B cell (primary cell): ENCODE measurements at places on chromosomes 6 and 20.

DNA sequence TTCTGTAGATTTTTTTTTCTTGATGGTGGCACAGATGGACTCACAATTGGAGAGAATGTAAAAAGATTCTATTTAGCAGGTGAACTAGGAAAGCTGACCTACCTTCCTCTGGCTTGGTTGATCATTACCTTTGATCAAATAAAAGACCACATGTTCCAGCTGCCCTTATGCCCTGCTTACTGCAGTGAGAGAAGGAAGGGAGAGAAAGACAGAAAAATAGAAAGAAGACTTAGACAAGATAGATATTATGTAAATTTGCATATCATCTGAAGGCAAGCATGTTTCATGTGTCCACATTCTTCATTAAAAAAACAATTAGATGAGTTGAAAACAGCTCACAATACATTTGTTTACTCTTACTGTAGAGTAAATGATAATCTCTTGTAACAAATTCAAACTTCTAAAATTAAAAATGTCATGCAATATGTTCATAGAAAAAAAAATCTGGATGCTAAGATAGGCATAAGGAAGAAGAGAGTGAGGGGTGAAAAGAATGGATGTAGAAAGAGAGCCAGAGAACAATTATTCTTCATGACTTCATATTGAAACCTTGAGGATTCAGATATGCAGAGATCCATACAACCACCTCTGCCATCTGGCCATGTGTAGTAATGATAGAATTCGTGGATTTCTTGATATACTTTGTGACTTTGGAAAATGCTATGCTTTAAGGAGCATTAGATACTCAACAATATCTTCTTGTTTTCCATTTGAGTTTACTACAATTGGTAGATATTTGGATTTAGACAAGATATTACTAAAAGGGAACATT lies 71.7 kb downstream of the RFX6 start:
- DNase-seq, result no peak

DNA sequence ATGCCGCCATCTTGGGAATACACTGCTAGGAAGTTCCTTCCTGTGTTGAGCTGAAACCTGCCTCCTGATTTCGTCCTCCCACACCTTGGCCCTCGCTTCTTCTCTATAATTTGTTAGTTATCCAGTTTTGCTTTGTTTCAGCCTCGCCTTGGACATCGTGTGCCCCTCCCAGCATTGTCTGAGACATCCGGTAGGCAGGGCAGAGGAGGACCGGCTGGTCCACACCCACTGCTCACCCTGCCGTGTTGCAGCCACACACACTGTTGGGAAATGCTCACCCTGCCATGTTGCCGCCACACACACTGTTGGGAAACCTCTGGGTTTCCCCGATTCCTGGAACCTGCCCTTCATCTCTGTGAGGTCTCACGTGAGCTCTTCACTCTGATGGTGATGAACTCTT lies 105.1 kb downstream of the CDH4 start:
- DNase-seq, result no peak

- DNase-seq, result peak; percentile 47
Observed at GRCh38 chr6:118580585-118581419, 32.7 kb downstream of the PLN start.

- no peak for DNase-seq
Observed at GRCh38 chr6:47698342-47698787, at the start of gene ADGRF4. TSS of gene ADGRF4 (plus strand) at chr6:47698580. CDS start at chr6:47707246, 8,666 bp downstream.

GRCh38 chr6:149834513-149835481 lies 29.4 kb downstream of the LRP11 start:
- DNase-seq, result peak; percentile 78

DNA sequence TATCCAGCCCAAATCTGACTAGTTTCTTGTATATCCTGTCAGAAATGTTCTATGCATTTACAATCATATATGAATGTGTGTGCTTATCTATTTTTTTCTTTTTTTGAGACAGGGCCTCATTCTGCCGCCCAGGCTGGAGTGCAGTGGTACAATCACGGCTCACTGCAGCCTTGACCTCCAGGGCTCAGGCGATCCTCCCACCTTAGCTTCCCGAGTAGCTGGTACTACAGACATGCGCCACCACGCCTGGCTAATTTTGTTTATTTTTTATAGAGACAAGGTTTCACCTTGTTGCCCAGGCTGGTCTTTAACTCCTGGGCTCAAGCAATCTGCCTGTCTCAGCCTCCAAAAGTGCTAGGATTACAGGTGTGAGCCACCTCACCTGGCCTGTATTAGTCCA lies 3.0 kb upstream of the RAB44 start:
- no peak for DNase-seq

GRCh38 chr20:5797843-5798462 lies 47.8 kb downstream of the SHLD1 start:
- peak; percentile 89 for DNase-seq

- DNase-seq, result peak; percentile 42
Observed at GRCh38 chr20:1130847-1131246, 12.4 kb downstream of the PSMF1 start.

- no peak for DNase-seq
Observed at GRCh38 chr6:169527306-169527705, 174.5 kb downstream of the WDR27 start.

DNA sequence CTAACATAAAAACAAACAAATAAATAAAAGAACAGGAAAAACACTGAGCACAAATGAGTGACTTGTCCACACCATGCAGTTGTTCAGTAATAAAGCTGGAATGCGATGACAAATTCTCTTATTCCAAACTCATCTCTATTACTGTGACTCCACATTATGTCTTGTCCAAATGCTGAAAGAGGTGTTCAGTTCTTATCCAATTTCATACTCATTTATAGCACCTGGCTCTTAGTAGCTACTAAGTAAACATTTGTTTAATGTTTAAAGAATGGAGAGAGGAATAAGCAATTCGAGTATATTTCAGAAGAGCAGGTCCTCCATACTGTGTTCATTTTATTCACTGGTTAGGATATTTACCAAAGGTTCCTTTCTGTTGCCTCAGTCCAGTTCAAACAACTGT lies 439.0 kb upstream of the JAG1 start:
- no peak for DNase-seq

DNA sequence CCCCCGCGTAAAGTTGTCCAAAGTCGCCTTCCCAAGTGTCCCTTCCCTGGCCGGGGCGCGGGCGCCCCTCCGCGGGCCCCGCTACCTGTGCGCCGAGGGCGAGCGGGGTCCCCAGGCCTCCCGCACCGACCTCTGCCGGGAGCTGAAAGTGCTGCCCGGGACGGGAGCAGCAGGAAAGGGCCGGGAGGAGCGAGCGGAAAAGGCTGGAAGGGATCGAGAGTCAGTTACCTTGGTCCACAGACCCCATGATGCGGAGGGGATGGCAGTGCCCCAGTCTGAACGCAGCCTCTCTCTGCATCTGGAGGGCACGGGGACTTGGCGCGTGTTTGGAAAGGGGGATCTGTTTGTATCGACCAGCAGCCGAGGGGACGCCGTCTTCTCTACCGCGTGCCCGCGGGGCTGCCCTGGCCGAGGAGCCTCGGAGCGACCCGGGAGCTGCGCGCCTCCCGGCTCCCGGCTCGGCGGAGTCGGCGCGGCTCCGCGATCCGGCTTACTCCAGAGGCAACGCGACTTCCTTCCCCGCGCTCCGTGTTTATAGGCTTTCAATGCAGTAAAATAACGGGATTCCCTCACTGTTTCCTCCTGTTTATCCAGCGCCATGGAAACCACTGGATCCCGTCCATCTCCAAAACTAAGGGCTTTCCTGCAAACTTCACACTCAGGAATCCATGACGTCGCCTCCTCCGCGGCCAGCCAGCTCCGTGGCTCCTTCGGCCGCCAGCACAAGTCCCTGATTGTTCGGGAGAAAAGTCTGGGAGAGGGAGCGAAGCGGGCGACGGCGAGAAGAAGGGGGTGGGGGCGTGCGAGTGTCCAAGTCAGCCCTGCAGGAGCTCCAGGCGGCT lies 20.0 kb upstream of the NFATC2 start:
- peak; percentile 57 for DNase-seq

GRCh38 chr6:1724124-1724523 lies 114.4 kb downstream of the FOXC1 start:
- no peak for DNase-seq

- DNase-seq, result no peak
Observed at GRCh38 chr6:122214605-122215318, 184.7 kb upstream of the HSF2 start.

DNA sequence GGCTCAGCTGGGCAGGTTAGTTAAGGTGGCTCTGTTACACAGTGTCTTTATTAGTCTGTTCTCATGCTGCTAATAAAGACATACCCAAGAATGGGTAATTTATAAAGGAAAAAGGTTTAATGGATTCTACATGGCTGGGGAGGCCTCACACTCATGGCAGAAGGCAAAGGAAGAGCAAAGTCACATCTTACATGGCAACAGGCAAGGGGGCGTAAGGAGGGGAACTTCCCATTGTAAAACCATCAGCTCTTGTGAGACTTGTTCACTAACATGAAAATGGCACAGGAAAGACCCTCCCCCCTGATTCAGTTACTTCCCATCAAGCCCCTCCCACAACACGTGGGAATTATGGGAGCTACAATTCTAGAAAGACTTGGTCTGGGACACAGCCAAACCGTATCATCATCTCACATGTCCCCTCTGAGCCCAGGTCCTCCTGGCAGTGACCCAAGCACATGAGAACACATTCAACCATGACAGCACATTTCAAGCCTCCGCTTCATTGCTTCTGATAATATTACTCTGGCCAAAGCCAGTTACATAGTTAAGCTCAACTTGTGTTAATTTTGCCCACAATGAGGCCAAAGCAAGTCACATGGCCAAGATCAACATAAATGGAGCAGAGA lies 383.9 kb downstream of the PLCB1 start:
- DNase-seq, result no peak

DNA sequence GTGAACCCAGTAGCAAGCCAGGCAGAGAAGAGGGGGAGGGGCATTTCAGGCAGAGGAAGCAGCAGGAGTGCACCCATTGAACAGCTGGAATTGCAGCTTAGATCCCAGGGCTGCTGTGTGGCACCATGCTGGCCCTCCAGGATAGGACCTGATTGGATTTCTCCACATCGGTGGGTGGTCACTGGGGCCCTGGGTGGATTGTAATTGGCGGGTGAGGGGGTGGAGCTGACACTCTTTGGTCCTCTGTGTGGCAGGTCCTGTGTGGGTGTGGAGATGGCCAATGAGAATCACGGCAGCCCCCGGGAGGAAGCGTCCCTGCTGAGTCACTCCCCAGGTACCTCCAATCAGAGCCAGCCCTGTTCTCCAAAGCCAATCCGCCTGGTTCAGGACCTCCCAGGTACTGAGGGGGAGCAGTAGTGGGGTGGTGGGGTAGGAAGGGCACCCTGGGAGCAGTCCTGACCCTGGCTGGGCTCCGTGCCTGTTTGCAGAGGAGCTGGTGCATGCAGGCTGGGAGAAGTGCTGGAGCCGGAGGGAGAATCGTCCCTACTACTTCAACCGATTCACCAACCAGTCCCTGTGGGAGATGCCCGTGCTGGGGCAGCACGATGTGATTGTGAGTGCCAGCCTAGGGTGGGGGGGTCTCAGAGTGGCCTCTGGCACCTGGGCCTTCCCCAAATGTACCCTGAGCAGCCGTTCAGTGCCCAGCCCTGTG lies 4.4 kb downstream of the PCIF1 start:
- DNase-seq, result no peak

- no peak for DNase-seq
Observed at GRCh38 chr6:72728706-72729343, 107.0 kb downstream of the KCNQ5 start.

DNA sequence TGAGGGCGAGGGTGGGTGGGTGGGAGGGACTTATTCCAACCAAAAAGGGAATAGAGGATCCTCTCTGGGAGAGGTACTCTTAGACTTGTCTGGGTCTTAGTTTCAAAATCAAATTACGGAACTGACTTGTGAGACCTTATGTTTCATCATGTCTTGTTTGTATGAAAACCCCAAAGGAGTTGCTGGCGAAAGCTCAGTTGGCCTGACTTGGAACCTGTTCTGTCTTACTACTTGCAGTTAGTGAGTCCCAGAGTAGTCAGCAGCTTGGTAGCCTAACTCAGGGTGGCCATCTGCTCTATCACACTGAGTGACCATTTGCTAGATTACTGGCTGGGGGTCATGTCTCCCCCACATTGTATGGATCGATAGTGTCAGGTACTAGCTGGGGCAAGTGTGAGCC lies 114.9 kb upstream of the MOCS1 start:
- DNase-seq, result no peak

GRCh38 chr6:30317913-30318589 lies 8.7 kb upstream of the TRIM39 start:
- DNase-seq, result no peak

DNA sequence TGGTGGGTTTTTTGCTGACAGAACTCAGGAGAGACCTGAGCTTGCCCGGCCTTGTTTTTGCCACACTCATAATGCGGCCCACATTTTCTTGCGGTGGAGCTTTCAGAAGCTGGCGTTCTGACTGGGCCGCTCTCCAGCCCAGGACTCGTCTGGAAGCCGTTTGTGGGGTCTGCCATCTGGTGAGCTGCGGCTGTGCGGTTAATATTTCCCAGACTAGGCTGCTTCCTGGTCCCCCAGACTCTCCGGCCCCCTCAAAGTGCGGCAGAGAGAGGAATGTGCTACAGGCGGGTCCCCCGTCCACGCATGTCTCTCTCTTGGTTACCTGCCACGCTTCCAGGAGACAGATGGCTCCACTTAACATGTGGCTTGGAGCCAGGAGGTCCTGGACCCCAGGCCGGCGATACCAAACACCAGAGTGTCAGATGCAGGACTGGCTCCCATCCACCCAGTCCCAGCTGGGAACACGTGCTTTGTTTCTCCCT lies 128.9 kb upstream of the PMEPA1 start:
- DNase-seq, result no peak

DNA sequence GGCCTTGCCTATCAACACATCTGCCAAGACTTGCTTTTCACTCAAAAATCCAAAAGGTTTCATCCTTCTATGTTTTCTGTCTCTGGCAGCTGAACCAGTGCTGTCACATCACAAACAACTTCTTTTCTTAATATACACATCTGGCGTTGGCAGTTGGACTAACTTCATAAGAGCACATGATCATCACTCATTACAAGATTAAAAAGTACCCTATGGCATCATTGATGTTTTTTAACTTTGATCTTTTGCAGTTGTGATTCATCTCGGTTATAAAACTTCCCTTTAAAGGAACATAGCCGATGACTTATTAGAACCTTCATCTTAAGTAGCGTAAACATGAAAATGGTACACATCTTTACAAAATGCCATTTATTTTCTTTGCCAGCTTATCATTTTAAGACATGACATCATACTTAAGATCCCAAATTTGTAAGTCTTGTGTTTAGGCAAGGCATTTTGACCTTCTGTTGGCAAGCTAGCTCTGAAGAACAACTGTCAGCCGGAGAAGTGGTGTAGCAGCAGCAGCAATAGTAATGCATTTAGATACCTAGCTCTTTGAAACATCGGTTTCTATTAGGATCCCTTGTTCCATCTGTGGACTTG lies 64.2 kb upstream of the SUPT3H start:
- no peak for DNase-seq

GRCh38 chr6:9361749-9362148 lies 926.4 kb upstream of the SLC35B3 start:
- DNase-seq, result no peak

DNA sequence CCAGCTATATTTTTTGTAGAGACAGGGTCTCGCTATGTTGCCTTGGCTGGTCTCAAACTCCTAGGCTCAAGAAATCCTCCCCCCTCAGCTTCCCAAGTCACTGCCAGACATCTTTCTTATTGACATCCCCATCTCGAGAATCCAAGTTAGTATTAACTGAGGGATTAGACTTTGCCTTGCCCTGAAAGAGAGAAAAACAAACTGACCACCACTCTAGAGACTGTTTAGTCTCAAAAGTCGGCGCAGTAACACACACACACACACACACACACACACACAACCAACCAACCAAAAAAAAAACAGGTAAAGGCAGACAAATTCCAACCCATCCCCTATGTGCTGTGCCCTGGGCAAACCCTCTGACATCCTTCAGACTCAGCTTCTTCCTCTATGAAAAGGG lies 27.2 kb upstream of the PNPLA1 start:
- DNase-seq, result no peak

- peak; percentile 53 for DNase-seq
Observed at GRCh38 chr6:148557796-148558321, 189.0 kb upstream of the UST start.
